Stimulated activated naive B cell treated with anti-CD40 and anti-IgM and Interleukin-4, amounts not matched to agents 10 μg/mL and 1 μg/mL and 100 μg/mL, for 72 hours (primary cell): ENCODE measurements at places on chromosomes 12 and 14.
A peak's percentile ranks its signal among the peaks of the same experiment; 100 is the strongest.

GRCh38 chr12:105588106-105588505 is 257.6 kb downstream of the C12orf75 start:
- no peak for DNase-seq

DNA sequence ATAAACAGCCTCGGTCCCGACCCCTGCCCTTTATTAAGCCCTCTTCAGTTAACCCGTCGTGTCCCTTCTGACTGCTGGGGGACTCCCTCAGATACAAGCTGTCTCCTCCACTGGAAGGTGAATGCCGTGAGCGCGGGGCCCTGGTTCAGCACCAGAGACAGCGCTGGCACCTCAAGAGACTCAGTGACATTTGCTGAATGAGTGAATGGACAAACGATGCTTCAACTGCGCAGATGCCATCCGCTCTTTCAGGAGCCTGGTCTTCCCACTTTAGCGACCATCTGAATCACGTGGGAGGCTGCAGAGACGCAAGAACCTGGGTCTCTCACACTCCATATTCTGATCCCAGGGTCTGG is 92.6 kb upstream of the SFSWAP start:
- DNase-seq: no peak

DNA sequence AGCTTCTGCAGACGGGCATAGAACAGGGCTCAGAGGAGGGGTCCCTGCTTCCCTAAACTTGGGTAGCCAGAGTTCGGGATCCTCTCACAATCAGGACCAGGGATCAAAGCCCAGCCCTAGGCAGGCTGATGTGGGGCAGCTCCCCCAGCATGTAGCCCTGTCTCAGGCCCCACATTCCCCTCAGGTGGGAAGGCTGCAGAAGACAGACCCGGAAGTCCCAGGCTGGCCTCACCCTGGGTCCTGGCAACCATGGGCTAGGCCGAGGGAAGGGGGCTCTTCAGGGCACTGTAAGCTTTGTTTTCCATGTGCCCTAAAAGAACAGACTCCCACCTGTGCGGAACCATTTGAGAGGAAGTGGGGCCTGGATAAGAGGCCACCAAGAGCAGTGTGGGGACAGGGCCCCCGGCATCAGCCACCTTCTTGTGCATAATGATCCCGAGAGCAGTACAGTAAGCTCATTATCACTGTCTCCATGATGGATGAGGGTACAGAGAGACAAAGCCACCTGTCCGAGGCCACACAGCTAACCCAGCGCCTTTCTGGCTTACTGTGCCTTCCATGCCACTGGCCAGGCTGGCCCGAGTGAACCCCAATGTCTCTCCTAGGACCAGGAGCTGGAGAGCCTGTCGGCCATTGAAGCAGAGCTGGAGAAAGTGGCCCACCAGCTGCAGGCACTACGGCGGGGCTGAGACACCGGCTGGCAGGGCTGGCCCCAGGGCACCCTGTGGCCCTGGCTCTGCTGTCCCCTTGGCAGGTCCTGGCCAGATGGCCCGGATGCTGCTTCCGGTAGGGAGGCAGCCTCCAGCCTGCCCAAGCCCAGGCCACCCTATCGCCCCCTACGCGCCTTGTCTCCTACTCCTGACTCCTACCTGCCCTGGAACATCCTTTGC is 11.5 kb downstream of the CHGA start:
- no peak for DNase-seq

DNA sequence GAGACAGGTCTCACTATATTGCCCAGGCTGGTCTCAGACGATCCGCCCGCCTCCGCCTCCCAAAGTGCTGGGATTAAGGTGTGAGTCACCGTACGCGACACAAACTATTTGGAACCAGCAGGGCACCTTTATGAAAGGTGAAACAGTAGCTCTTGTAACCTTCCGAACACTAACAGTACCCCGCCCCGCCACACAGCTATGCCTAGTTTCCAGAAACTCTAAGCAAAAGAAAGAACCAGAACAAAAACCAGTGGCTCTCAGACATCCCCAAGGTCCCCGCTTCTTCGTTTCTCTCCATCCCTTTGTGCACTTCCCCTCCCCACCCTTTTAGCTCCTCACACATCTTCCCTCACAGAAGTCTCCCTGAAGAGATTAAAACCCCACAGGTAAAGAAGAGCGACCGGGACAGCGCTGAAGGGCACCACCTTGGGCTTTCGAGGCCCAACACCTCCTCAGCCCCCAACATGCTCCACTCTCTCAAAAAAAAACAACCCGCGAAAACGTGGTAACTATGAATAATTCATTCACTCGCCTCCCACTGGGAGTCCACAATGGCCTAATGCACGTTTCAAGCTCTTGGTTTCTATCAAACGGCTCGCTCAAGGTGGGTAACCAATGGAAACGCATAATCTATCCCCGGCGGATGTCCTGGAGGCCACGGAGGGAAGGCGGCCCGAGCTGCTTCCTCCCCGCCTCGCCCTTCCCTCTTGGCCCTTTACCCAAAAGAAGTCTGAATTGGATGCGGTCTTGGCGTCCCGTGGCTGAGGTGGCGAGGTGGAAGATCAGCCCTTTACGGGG is 877 bp downstream of the BAG5 start:
- DNase-seq: no peak

GRCh38 chr12:106357549-106358395 is at the start of gene POLR3B:
Gene POLR3B, plus strand, starts transcription at chr12:106357748. Its CDS starts 132 bp downstream, at chr12:106357880.
- peak; percentile 96 for DNase-seq
